EH (cell line): ENCODE measurements at places on chromosomes 6 and 20.

GRCh38 chr6:79038061-79038460 is 40.0 kb downstream of the PHIP start:
- DNase-seq = no peak

- no peak for DNase-seq
Observed at GRCh38 chr6:15989397-15989796, 139.5 kb upstream of the MYLIP start.

DNA sequence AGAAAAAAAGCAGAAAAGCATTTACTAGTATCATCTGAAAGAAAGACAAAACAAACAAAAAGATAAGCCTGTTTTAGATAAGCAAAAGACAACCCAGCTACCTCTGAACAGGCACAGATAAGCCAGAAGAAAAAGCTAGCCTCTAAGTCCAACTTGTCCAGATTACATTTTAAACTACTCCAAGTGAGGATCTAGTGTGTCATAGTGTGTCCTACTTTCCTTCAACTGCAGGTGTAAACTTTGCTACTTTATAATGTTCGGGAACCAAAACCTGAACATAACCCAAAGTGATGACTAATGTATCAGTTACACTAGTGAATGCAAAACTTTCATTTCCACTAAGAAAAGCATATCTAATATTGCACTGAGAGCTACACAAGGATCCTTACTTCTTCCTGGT is 19.5 kb downstream of the ADNP start:
- DNase-seq = no peak

GRCh38 chr6:166307082-166308032 is 835 bp downstream of the PRR18 start:
- DNase-seq = no peak

DNA sequence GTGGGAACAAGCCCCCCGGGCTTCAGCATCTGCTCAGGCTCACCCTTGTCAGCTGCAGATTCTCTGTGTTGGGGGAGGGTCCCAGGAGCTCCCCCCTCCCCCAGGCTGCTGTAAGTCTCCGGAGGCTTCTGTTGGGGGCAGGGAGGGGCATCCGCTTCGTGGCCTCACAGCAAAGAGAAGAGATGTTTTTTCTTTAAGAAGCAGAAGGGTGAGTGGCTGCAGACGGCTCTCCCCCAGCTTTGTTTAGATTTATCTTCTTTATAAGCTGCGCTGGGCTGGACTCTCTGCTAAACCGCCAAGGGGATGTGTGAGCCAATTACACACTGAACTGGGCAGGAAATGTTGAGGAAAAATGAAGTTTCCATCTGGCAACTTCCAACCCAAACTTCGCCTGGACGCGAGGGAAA is 48.7 kb upstream of the GATA5 start:
- DNase-seq = no peak

GRCh38 chr6:137176729-137177128 is 3.3 kb upstream of the IL22RA2 start:
- DNase-seq = no peak

- DNase-seq = no peak
Observed at GRCh38 chr20:3014179-3014578, 29.2 kb upstream of the GNRH2 start.

DNA sequence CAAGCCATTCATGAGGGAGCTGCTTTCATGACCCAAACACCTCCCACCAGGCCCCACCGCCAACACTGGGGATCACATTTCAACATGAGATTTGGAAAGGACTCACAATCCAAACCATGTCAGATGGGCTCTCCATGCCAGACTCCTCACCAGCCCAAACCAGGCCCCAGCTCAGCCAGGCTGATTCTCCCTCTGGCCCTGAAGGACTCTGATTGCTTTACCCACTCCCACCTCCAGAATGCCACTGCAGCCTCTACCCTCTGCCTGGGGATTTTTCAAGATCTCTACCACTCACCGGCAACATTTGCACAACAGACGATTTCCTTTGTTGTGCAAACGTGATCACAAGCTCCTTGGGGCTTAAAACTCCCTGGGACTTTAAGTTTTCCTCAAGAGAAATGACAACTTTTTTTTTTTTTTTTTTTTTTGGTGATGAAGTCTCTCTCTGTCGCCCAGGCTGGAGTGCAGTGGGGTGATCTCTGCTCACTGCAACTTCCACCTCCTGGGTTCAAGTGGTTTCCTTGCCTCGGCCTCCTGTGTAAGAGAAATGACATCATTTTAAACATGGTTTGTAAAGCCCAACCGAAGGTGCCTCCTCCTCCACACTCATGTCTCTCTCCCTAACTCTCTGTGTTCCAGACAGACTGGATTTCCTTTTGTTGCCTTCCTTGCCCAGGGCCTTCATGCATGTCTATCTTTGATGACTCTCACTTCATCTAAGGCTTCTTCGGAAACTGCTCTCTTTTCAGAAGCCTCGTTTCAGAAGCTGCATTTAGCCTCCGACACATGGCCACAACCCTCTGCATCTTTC is 147.0 kb downstream of the CDH26 start:
- no peak for DNase-seq

DNA sequence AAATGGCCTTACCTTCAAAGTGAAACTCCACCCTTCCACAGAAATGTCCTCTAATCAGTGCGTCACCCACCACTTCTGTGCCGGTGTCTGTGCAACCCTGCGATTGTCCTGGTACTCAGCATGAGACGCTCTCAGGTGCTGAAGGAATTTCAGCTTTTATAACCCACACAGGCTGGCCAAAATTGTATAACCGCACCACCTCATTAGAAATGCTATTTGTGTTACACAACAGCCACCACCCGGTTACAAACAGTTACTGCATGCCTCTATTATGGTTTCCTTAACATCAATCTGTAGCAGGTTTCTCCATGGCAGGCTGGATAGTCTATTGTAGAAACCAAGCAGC is 51.5 kb downstream of the SLC23A2 start:
- peak; percentile 49 for DNase-seq
